ENCODE measurements at places on chromosomes 3 and 15.

- no peak for DNase-seq
Measured at GRCh38 chr15:101505610-101506337, 16.3 kb upstream of the PCSK6 start.

DNA sequence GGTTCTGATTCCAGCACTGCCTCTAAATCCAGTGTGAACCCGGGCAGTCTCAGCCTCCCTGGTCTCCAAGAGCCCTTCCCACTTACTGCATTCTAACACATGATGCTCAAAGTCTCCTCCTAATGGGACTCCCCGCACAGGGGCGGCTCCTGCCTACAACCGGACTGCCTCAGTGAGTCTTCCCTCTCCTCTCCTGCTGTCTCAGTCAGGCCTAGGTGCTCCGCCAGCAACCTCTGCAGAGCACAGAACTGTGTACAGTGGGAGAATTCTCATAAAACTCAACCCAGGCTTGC is 28.9 kb downstream of the TBC1D2B start:
- no peak for DNase-seq

DNA sequence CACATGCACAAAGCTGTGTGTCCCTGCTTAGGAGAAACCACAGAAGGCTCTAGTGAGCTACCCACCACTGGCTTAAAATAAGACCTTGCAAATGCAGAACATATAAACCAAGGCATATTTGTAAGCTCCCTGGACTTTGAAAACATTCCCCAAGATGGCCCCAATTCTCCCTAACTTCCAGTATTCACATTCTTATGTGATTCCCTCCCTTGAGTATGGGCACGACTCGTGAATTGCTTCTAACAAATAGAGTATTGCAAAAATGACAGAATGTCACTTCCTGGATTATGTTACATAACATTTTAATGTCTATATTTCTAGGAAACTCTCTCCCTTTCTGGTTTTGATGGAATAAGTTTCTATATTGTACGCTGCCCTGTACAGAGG is 131.8 kb upstream of the MCTP2 start:
- DNase-seq, result no peak

GRCh38 chr3:16059081-16059537 is 115.4 kb upstream of the GALNT15 start:
- DNase-seq, result no peak

DNA sequence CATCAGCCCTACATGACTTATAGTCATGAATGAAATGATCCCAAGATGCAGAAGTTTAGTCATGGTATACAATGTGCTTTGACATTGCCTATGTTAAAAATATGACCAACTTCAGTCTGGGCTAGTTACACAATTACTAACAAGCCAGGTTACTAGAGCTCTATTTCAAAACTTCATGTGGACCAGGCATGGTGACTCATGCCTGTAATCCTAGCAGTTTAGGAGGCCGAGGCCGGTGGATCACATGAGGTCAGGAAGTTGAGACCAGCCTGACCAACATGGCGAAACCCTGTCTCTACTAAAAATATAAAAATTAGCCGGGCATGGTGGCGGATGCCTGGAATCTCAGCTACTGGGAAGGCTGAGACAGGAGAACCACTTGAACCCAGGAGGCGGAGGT is 613.0 kb downstream of the CADM2 start:
- DNase-seq, result no peak

DNA sequence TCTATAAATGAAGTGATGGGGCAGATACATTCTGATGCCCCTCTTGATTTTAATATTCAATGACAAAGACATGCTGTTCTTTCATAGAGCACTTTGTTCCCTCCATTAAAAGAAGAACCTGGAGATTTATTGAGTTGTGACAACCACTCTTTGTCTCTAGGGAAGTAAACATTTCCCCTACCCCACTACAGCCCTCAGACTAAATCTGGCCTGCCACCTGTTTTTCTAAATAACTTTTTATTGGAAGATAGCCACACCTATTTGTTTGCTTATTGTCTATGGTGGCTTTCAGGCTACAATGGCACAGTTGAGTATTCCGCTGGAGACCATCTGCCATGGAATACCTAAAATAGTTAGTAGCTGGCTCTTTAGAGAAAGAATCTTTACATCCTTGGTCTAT is 41.2 kb upstream of the ZNF385D start:
- no peak for DNase-seq

DNA sequence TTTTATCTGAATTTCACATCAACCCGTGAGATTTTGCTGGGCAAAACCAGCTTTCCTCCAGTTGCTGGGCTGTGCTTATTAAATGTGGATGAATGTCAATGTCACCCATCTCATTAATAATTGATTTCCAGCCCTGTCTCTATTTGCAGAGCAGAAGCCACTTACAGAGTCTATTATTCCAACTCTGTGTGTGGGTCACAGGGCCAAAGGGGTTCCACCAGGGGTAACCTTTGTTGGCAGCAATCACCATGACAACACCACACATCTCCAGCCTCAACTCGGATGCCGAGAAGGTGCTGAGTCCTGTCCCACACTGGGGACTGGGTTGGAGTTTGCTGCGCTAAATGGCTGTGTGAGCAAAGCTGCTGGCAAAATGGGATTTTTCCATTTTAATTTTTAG is 51.1 kb upstream of the WNT5A start:
- DNase-seq, result no peak

DNA sequence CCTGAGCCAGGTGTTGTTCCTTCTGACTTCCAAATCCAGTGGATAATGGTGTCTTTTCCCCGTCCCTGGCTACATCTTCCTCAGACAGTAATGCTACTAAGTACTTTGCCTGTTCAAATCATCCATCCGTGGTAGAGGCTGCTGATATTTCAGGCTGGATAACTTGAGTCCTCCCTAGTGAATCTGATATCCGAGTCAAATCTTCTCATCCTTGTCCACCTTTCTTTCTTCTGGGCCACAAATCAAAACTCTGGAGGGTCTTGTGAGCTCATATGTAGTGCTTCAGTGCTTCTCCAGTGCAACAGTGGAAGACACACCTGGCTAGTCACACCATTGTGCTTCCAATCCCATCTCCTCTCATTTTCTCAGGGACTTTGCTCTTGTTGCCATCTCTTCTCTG is 11.2 kb downstream of the SH3GL3 start:
- no peak for DNase-seq

DNA sequence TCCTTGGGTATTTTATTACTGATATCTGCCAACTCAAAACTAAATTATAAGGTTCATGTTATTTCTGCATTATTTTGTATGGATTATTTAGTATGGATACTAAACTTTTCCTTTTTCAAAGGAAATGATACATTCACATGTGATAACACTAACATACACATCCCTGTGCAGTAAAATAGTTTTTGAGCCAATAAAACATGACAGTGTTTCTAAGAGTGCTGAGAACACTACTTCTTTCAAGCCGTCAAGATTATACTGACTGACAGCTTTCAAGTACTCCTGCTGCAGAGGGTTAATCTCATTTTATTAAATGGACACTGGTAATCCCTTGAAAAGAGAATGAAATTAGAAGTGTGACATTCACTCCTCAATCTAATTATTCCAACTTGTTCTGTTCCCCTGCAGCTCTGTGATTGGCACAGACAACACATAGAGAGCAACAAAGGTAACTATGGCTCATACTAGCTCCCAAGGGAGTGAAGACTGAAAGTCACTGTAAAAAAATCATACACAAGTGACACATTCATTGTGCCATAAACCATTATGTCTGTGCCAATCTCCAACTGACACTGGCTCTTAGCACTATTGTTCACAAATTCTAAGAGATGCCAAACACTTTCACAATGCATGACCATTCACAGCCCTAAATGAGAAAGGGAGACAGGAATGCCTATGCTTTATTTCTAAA is 468.6 kb downstream of the SHQ1 start:
- DNase-seq, result no peak

DNA sequence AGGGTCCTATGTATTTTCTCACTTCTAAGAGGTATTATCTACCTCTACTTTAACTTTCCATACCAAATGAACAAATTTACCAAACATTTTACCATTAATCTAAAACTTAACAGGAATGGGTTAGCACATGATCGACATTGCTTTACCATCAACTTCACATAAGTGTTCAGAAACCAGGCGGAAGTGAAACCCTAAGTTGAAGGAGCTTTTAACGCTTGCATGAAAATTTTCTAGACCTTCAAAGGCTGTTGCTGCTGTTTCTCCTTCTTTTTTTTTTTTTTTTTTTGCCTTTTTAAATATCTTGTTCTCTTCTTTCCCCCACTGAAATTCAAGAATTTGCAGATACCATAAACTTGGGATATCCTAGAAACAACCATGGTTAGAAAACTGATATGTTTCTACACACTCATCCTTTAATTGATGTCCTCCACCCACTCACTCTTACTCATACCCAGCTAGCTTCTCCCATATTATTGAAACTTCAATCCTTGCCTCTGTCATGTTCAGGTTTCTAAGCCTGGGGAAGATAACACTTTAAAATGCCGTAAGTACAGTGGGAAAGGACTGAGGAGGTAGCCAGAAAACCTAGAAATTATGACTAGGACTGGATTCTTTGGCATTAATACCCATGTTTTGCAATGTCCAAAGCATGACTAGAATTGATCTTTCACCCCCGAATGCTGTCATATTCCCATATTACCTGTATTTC is 24.7 kb downstream of the MYO5A start:
- no peak for DNase-seq

- no peak for DNase-seq
Measured at GRCh38 chr15:58182460-58183163, 44.4 kb downstream of the AQP9 start.

- DNase-seq, result no peak
Measured at GRCh38 chr15:68679161-68679560, 100.4 kb downstream of the CORO2B start.

GRCh38 chr3:55661141-55661540 is 174.0 kb upstream of the WNT5A start:
- DNase-seq, result no peak

- peak; percentile 24 for DNase-seq
Measured at GRCh38 chr15:92069308-92070250, 216.1 kb downstream of the SLCO3A1 start.

- no peak for DNase-seq
Measured at GRCh38 chr3:134822090-134822489, 27.0 kb downstream of the EPHB1 start.

- no peak for DNase-seq
Measured at GRCh38 chr3:120421926-120422325, 28.9 kb downstream of the FSTL1 start.

GRCh38 chr15:94327356-94327936 is 96.1 kb downstream of the MCTP2 start:
- DNase-seq, result no peak

DNA sequence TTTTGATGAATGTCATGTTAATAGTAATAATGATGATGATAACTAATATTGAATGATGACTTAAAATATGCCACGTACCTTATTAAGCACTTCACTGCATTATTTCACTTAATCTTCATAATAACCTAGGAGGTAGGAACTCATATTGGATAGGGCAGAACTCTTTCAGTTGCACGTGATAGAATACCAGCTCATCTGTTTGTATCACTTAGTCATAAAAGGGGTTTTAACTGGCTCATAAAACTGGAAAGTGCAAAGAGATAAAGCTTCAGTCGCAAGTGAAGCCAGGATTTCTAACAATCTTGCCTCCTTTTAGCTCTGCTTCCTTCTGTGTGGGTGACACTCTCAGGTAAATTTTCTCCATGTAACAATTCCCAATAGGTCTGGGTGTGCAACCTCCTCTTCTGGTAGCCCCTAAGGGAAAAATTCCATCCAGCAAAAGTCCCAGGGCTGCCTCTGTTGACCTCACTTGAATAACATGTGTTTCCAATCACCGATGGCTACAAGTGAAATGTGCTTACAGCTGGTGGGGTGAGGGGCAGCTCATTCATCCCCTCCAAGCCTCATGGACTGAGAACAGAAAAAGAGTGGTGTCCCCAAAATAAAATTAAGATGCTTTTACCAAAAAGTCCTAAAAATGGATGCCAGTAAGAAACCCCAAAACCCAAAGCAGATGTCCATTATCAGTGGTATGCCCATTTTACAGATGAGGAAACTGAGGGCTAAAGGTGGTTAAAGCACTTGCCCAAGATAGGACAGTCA is 9.3 kb downstream of the GXYLT2 start:
- no peak for DNase-seq

DNA sequence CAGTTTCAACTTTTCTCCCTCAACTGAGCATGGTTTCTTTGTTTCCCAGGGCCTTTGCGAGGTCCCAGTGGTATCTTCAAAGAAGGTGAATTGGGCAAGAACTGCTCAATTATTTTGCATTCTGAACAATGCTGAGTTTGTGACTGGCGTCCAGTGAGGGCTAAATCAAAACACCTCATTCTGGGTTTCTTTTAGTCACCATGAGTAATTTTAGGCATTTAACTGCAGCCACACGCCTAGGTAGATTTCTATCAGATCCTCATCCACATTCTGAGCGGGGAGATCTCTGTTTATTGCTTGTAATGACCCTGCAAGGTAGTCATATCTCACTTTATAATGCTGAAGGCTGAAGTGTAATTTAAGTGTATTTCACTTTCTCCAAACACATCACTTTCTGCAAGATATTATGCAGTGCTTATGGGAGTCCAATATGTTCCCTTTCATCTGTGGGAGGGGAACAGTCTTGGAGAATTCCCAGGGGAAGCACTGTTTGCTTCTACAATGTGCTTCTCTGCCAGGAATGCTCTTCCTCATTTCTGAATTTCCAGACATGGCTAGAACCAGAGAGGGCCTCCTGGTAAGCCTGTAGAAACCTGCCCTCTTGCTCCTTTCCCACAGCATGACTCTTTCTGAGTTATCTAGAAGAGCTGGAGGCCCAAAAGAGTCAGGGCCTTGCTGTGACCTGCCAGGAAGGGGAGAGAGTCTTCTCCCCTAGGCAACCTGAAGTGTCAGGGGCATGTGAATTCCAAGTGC is 91.7 kb downstream of the FRMD4B start:
- no peak for DNase-seq

- DNase-seq, result no peak
Measured at GRCh38 chr3:127034195-127034989, 51.5 kb downstream of the PLXNA1 start.

GRCh38 chr15:72475674-72476073 is 1.5 kb downstream of the ARIH1 start:
- DNase-seq, result no peak

GRCh38 chr3:17645074-17645698 is 97.2 kb downstream of the TBC1D5 start:
- peak; percentile 41 for DNase-seq

GRCh38 chr3:124351430-124352148 is 359.7 kb upstream of the ROPN1 start:
- DNase-seq, result peak; percentile 5

All from AG09319 (cell line).